ENCODE measurements at places on chromosomes 6 and 20.

GRCh38 chr6:90294614-90294988, 2.0 kb downstream of the BACH2 start:
- no peak for DNase-seq

GRCh38 chr6:4301871-4302270, 166.5 kb upstream of the ECI2 start:
- DNase-seq, result no peak

DNA sequence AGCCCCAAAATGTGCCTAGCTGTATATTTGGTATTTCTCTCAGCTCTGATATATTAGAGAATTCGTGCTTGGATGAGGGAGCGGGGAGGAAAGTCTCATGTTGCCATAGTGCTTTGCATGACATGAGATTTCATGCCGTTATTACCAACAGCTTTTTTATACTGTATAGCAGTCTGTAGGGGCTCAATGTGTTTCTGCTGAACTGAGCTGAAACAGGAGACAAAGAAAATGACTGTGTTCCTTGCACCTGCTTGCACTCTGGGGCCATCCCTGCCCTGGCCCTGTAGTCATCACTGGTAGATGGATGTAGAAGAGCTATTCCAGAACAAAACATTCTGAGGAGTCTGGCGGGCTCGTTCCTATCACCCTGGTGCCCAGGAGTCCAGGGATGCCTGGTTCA, 128.0 kb upstream of the SASH1 start:
- DNase-seq, result no peak

DNA sequence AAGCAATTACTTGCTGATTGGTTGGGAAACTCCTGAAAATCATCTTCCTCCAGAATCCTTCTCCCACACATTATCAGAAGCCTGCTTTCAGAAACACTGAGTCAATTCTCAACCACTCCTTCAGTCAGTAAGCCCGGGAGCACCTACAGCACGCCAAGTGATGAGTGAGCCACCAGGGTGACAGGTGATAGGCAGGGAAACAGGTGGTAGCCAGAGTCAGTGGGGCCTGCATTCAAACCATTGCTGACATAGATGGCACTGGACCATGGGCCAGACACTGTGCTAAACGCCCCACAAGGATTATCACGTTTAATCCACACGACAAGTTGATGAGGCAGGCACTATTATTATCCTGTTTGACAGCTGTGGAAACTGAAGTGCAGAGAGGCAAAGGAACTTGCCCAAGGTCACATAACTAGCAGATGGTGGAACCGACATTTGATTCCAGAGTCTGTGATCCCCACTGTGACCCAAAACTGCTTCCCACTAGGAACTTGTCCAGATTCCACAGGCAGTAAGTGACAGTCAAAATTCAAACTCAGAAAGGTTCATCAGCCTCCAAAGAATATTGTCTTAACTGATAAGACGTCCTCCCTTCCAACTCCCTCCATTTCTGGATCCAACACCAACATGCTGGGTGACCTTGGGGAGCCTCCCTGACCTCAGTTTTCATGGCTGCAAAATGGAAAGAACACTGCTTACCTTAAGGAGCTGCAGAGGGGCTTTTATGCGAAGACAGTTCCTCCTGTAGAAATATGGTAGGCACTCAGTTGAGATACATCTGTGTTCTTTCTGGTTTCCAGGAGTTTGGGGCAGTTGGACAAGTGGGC, 23.9 kb upstream of the TOP1 start:
- DNase-seq, result no peak

DNA sequence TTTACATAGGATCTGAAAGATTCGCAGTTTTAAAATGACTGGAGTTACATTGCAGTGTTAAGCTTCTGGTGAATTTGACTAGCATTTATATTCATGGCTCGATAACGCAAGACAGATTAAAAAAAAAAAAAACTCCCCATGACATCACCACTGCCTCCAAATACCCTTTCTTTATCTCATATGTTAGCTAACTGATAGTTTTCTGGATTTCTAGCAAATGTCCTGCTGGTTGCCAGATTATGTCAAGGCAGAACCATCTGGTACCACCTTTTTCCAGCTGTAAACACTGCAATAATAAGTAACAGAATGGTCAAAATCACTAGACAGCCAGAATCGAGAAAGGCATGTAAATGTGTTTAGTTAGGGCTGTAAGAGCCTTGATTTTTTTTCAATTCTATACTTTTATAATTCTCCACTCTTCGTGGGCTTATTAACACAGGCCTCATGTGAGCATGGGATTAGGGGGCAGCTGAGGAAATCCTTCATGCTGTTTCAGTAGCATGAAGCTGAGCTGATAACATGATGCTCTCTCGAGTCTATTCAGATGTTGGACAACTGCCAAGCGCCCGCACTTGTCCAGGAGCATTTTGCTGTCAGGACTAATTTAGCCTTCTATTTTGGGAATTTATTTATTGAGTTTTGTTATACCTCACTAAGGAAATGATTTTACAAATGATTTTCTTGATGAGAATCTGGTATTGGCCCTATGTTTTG, 166.0 kb upstream of the SCGN start:
- no peak for DNase-seq

DNA sequence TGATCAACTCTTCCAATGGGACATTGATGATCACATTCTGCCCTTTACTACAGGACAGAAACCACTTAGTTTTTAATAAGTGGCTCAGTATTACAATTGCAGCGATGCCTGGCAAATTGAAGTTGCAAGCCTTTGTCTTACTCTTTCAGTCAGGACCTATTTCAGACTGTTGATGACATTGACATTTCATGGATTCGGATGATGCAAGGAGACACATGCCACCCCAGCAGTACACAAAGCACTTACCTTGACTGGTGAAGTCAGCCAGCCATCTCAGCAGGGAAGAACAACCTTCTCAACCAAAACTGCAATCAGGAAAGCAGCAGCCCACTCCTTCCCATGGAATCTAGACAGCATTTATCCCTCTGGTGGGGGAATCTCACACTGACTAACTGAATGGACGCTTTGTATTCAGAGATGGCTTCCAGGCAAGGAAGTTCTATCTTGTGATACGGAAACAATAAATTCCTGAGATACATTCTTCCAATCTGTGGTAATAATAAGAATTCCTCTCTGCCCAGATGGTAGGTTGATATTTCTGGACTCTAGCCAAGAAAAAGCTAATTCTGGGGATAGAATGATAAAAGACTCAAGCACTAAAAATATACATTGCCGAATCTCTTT, 24.8 kb downstream of the NFYA start:
- no peak for DNase-seq

DNA sequence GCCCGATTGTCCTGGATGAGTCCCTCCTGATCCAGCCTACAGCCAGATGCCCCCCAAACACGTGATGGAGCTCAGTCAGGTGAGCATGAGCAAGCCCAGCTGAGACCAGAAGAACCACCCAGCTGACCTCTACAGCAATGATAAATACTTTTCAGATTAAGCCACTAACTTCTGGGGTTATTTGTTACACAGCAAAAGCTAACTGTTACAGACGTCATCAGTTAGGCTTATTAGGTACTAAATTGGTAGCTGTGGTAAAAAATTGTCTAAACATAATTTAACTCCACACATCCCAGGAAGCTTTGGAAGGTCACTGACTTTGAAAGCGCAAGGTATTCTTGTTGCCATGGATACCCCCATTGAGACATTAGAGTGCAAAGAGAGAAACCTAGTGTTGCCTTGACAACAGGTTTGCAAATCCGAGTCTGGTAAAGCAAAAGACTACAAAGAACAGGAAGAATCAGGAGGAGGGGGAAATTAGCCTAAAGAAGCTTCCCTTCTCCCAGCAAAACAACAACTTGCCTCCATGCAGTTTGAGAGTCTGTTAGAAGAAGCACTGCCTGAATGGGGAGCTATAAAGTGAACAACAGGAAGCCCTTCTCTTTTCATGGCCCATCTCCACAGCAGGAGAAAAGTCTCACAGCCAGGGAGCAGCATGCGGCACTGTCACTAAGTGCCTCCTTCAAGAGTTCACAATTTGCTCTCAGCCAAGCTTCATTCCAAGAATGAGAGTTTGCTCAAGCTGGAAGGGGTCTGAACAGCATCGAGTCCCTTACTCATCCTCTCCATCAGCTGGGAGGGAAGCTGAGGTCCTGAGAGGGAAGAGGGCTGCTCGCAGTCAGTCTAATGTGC, 41.7 kb upstream of the ZNF831 start:
- peak; percentile 31 for DNase-seq

DNA sequence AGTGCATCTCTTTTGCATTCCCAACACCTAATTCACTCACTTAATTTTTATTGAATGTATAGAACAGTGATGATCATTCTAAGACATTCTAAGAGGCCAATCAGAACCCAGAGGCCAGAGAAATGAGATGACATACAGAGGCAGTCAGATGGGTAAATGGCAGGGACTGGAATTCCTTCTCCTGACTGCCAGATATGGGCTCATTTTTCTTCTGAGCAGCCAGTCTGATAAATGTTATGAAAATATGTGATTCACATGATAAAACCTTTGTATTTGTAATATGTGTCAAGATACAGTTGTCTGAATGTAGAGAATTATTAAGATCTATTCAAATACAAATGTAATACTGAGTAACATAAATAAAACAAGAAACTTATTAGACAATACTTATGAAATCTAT, 277.8 kb downstream of the EPM2A start:
- DNase-seq, result no peak

DNA sequence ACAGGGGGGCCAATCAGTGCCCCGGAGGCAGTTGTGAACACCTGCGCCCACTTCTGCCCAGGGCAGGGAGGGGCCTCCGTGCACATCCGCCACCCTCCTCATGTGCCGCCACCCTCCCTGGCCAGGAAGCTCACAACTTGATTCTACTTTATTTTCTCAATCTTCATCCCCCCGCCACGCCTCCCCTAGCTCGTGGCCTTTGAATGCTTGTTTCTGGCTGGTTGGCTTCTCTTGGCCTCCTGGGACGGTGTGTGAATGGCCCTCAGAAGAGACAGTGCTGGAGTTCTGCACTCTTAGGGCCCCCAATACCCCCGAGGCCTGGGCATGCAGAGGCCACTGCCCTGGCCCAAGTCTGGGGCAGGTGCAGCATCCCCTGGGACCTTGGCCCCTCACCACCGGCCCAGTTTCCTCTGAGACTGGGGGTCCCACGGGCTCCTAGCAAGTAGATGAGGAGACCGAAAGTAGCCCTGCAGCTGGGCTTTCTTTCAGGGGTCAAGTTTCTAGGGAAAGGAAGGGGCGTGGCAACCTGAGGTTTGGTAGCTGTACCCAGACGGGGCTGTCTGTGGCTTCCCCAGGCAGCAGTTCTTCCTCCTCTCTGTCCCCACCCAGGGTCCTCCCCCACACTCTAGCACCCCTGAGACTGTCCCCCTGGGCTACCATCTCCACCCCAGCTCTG, 1.3 kb downstream of the RGS19 start:
- no peak for DNase-seq

DNA sequence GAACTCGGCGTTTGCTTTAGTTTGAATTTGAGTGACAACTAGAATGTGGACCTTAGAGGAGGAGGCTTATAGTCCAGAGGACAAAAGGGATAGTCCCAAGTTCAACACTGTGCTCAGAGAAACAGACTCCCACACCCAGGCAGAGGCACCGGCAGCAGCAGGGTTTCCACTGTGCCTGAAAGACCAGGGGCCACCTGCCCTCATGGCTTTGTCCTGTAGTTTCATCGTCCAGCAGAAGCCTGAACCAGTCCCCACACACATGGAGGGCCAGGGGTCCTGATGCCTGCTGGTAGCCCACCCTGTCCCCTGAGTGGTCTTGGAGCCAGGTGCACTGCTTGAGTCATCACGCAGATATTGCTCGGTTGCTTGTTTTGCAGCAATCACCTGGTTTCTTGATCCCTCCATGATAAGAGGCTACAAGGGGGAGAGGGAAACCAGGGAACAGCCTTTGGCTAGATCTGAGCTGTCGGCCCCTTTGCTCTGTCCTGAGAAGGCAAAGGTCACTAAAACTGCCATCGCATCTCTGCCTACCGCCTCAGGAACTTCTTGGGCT, 7.2 kb upstream of the ACSS1 start:
- no peak for DNase-seq

DNA sequence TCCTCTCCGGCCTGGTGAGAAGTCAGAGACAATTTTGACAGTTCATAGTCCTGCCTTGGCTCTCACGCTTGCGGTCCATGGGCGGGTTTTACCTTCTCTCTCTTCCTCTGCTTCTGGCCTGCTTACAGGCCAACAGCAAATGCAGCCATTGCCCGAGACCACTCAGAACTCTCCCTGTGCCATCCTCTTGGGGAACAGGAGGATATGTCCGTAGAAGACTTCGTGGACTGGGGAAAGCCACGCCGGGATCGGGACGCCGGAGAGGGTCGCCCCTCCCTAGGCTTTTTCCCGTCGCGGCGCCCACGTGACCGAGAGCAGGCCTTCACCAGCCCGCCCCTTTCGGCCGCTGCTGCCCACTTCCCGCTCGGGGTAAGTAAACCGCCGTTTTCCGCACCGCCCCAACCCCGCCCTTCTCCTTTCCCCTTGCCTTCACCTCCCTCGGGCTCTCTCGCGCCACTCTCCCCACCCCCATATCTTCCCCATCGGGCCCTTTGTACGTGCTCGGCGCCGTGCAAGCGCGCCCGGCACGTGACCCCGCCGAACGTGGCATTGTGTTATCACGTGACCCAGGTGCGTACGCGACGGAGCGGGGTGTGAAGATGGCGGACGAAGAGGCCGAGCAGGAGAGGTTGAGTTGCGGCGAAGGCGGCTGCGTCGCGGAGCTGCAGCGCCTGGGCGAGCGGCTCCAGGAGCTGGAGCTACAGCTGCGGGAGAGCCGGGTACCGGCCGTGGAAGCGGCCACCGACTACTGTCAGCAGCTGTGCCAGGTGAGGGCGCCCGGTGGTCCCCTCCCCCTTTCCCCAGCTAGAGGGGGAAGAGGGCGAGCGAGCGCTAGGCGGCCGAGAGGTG, at the start of gene ZNF292:
Gene ZNF292, plus strand, starts transcription at position 573 of the 849 bp plus-strand sequence. Its CDS starts 27 bp downstream, at position 600.
- peak; percentile 92 for DNase-seq

GRCh38 chr6:85551264-85551663, 42.4 kb downstream of the SNX14 start:
- DNase-seq, result no peak

GRCh38 chr6:125273965-125274364, 27.8 kb downstream of the HDDC2 start:
- no peak for DNase-seq

DNA sequence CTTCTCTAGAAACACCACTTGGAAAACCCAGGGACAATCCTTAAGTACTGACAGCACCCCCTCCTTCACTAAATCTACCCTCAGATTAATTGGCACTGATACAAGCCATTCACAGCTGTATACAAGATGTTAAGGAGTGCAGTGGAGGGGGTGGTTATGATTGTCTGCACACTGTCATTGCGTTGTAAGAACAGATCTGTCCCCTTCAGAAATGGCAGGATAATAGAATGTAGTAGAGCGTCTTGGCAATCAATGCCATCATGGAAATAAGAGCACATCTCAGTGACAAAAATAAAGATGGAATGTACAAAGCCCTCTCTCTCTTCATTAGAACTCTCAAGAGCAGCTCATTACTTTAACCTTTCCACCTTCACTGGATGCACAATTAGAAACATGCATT, 324.9 kb upstream of the TBX18 start:
- no peak for DNase-seq

All from NCI-H187 treated with DMSO at 0.1 percent for 48 hours (cell line).